AG09319 (cell line): ENCODE measurements at places on chromosomes 16 and 17.

GRCh38 chr17:55769625-55770000, 18.8 kb downstream of the PCTP start:
- peak; percentile 48 for DNase-seq

GRCh38 chr16:78624366-78624765, 524.9 kb downstream of the WWOX start:
- no peak for DNase-seq

DNA sequence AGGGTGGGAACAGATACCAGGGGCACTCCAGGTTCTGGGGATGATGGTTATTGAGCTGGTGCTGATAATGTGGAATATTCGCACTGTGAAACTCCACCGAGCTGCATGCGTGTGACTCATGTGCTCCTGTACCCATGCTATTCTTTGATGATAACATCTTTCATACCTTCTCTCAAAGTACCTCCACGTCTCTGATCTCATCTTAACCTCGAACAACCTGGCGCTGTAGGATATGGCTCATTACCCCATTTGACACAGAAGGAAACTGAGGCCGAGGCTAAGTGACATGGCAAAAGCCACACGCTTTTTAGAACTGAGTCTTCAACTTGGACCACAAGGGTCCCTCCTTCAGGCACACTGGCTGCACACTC, 30.2 kb upstream of the MRPS23 start:
- DNase-seq = no peak

- DNase-seq = no peak
These were observed 8.0 kb upstream of the UNK start for GRCh38 chr17:75776386-75777295.

DNA sequence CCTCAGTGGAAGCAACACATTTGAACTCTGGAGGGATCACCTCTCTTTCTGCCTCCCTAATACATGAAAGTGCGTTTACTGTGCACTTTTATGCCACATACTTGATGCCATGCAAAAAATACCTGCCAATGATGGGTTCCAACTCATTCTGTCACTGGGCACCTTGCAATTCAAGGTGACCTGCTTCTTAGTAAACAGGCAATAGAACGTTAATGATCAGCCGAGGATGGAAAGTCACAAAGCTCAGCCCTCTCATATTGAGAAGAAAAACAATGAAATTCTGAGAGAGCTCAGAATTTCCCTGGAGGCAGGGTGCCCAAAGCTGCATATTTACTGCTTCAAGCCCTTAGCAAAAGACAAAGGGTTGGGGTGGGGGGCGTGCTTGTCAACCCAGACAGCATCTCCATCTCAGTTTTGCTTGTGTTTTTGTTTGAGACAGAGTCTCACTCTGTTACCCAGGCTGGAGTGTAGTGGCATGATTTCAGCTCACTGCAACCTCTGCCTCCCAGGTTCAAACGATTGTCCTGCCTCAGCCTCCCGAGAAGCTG, 23.2 kb downstream of the LITAF start:
- DNase-seq = no peak

DNA sequence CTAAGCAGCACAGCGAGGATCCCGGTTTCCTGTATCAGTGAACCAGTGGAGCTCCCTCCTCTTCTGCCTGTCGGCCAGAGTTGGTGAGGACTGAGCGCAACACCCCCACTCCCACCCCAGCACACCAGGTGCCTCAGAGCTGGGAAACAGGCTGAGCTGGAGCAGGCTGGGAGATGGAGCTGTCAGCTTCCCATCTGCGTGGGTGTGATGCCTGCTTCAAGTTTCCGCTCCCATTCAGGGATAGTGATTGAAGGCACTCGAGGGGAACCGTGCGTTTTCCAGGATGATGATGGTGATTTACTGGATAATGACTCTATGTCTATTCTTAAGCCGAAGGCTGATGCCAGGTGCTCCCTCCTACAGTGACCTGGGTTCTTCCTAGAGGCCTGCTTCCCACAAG, 144.5 kb downstream of the TMEM132E start:
- DNase-seq = no peak

GRCh38 chr17:28874750-28875149, 19.9 kb downstream of the ERAL1 start:
- no peak for DNase-seq

DNA sequence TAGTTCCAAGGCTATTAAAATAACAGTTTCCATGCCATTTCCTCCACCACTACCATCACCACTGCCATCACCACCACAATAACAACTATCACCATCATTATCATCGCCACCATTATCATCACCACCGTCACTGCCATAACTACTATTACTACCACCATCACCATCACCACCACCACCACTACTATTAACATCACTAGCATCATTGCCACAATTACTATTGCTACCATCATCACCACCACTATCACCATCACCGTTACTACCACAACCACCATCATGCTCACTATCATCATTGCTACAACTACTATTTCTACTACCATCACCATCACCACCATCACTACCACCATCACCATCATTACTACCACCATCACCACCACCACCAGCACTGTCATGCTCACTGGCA, 185.9 kb upstream of the MAF start:
- DNase-seq = no peak

- no peak for DNase-seq
These were observed 33.2 kb upstream of the RPH3AL start for GRCh38 chr17:385836-386140.

DNA sequence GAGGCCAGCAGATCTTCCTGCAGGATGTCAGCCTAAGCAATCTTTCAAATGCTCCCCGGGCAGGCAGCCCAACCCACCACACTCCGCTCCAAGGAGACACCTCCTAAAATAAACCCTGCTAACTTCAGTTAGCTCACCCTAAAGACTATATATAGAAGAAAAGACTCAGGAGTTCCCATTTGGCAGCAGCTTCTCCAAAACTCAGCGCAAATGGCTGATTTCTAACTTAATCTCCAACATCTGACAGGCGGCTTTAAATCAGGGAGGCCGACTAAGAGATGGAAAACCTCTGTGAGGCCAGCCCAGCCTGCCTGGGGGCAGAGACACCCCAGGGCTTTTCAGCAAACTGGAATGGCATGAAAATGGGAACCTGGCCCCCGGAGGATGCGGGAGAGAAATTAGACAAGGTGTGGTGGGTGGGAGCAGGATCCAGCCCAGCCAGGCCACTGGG, 91.6 kb downstream of the XYLT1 start:
- DNase-seq = no peak

GRCh38 chr17:31650756-31651520, 208.1 kb downstream of the COPRS start:
- DNase-seq = no peak

GRCh38 chr16:81810894-81811538, 31.9 kb downstream of the PLCG2 start:
- DNase-seq = no peak

DNA sequence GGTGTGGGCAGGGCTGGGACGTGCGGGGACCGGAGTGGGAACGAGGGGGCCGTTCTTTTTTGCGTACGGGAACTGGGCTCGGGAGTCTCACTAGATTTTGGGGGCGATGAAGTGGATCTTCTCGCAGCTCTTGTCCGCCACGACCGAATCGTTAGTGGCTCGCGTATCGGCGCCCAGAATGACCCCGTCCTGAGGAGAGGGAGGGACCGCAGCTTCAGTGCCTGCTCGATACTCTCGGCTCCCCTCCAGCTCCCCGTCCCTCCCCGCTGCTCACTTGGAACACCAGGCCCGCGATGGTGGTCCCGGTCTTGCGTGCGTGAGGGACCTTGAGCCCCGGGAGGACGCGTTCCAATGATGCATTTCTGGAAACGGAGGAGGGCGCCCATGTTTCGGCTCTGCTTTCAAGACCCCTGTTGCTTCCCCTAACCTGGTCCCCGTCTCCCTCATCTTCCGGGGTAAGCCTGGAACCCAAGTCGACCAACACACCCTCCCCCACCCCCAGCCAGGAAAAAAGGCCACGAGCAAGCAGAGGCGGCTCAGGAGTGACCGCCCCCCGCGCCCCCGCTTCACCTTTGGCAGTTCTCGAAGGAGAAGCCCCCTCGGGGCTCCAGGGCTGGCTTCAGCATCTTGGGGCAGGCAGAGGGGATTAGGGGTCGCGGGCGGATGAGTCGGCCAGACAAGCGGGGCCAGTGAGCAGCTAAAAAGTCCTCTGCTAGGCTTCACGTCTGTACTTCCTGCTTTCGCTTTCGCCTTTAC, at the start of gene PSMB10:
TSS of gene PSMB10 (minus strand) at position 727 of the 756 bp plus-strand sequence. CDS start at position 626, 101 bp downstream.
- no peak for DNase-seq

DNA sequence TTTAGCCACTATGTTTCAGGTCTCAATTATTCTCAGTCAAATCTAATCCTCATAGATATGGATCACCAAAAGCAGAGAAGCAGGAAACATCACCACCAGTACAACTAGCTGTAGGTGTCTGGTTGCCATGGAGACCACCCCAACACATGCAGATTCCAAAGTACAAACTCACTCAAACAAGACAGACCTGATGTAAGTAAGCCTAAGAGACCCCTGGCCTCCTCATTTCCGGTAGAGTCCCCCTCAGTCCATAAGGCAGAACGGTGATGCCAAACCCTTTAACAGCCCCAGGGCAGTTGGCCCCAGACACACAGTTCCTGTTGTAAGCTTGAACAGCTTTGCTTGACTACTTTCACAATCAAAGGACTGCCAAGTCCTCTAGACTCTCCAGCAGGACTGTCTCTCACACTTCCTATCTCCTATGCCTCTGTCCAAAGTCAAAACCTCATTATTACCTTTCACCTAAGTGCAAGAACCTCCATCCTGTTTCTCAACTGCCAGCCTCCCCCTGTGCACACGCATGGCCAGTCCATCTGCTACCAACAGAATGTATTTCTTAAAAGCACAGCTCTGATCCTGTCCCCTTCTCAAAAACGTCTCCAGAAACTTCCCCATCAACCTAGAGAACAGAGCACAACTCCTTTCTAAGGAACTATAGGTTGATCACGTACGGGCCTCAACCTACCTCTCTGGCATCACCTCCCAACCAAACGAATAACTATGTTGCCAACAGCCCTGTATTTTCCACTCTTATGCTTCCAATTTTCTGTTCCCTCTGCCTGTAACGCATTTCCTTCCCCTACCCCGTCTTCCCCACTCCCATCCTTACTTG, 23.9 kb downstream of the SLC39A11 start:
- DNase-seq = peak; percentile 50

- DNase-seq = no peak
These were observed 115.9 kb downstream of the ANKRD11 start for GRCh38 chr16:89374393-89374960.

DNA sequence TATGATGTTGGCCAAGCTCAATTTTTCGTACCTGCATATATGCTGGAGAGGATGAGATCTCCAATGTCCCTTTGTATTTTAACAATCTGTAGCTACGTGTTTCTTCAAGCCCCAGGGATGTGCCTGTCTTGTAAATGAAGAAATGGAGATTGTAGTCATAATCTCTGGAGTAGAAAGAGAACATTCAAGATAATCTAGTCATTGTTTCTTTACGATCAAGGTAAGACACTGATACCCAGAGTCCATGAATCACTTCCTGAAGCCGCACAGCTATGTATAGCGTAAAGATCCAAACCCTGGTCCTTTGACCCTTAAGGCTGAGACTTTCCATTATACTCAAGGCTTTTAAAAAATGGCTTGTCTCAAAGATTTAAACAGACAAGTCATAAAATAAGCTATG, 205.5 kb downstream of the HS3ST3B1 start:
- no peak for DNase-seq

- no peak for DNase-seq
These were observed 282.9 kb upstream of the N4BP1 start for GRCh38 chr16:48892893-48893292.

GRCh38 chr16:69131167-69131838, 1.1 kb downstream of the CHTF8 start:
- no peak for DNase-seq

DNA sequence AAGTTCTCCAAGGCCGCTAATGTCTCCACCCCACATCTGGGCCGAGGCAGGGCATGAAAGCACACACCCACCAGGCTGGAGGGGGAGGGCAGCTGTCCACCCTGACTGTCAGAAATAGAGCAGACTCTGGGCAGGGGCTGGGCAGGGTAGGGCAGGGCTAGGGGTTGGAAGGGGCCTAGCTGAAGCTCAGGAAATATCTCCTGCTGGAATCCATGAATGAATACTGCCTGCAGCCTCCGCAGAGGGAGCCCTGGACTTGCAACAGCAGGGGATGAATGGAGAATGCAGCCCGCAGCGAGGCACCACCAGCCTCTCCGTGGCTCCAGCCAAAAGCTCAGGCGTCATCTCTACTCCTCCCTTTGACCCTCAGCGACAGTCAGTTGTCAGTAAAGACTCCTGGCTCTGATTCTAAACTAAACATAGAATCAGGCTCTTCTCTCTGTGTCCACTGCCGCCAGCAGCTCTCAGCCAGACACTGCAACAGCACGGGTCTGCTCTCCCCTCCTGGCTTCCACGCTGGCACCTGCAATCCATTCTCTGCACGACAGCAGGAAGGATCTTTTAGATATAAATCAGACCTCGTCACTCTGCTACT, 23.9 kb upstream of the NGFR start:
- no peak for DNase-seq

GRCh38 chr16:78490847-78491246, 391.4 kb downstream of the WWOX start:
- DNase-seq = no peak

DNA sequence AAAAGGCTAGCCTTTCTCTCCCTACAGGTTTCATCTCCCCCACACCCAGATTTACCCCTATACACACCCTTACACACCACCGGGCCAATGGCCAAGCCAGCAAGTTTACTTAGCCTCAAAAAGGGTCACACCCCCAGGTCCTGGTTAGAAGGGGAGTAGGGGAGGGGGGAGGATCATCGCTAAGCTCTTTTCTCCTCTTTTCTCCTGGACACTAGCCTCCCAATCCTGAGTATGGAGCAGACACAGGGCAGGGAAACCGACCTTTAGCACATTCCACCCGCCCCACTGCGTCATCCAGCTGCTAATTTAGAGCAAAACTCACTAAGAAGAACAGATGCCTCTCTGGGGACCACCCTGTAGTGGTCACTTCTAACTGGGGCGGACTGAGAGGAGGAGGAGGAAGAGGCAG, 4.4 kb downstream of the ACLY start:
- DNase-seq = no peak

DNA sequence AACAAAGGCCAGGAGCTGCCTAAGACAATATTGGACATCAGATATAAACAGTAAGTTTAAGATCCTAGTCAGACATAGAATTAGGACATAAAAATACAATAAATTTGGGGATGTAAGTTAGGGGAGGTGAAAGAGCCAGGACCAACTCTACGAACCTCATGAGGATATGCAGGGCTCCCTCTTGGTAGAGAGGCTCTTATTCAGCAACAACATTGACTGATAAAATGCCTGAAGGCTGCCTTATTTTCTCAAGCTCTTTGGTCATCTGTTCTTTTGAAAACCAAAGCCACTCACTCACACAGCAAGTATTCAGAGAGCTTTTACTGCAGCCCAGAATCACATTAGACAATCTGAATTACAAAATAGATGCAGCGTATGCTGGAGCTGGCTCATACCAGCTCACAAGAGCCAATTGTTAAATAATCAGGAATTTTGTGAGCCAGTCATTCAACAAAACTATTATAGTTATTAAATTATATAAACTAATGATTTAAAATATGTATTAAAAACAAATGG, 108.6 kb upstream of the CLEC3A start:
- no peak for DNase-seq

- no peak for DNase-seq
These were observed 157.0 kb downstream of the CPPED1 start for GRCh38 chr16:12646490-12647274.

GRCh38 chr17:14791221-14791620, 473.9 kb downstream of the PMP22 start:
- no peak for DNase-seq
